ENCODE measurements at places on chromosomes 16 and 17. TPM values are rescaled to one million over a fixed set of nuclear protein-coding genes. Genes with fewer than 3 reads are reported as not detected.

DNA sequence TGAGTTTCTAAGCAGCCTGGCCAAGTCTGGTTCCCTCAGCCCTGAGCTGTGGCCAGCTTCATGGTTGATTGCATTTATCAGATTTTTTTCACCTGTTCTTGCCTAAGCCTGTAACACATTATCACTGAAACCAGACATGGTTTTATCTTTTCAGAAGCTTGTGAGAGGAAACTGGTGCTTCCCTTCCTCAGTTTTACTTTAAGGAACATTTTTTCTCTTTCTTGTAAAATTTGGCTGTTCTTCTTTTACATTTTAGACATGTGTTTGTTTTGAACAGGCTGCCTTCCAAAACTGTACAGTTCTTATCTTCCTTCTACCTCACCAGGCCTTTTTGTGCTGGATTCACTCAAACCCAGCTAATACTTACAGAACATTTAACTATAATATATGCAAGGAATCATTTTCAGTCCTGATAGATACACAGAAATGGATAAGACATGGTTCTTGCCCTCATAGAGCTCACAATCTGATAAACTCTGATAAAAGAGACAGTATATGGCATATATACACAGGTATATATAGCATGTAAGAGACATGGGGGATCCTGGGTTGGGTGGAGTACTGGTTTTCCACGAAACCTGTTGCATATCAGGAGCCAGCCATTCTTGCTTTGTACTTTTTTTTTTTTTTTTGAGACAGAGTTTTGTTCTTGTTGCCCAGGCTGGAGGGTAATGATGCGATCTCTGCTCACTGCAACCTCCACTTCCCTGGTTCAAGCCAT lies 44.5 kb downstream of the ZNRF1 start:
- no peak for DNase-seq

Gene WFIKKN1
- polyA plus RNA-seq = 1.5 TPM

GRCh38 chr17:61485067-61485775 lies 33.0 kb downstream of the TBX4 start:
- DNase-seq = no peak

Gene ITGAD
- 0.52 TPM for polyA plus RNA-seq

DNA sequence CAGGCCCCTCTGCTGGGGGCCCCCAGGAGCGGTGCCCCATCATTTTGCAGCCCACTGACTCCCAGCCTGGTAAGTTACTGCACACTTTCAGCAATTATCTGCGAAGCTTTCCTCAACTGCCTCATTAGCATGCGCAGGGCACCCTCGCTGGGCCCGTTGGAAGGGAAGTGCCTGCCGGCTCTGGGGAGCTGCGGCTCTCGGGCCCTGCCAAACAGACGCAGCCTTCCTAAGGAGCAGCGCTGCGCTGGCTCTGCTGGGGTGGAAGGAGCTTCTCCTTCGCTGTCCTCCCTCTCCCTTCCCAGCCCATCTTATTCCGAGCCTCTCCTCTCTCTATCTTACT lies 71.0 kb downstream of the RBBP6 start:
- peak; percentile 21 for DNase-seq

GRCh38 chr17:78915872-78916632 lies 9.1 kb downstream of the TIMP2 start:
- no peak for DNase-seq

- no peak for DNase-seq
These were observed 540.8 kb upstream of the HSBP1 start for GRCh38 chr16:83266848-83267553.

DNA sequence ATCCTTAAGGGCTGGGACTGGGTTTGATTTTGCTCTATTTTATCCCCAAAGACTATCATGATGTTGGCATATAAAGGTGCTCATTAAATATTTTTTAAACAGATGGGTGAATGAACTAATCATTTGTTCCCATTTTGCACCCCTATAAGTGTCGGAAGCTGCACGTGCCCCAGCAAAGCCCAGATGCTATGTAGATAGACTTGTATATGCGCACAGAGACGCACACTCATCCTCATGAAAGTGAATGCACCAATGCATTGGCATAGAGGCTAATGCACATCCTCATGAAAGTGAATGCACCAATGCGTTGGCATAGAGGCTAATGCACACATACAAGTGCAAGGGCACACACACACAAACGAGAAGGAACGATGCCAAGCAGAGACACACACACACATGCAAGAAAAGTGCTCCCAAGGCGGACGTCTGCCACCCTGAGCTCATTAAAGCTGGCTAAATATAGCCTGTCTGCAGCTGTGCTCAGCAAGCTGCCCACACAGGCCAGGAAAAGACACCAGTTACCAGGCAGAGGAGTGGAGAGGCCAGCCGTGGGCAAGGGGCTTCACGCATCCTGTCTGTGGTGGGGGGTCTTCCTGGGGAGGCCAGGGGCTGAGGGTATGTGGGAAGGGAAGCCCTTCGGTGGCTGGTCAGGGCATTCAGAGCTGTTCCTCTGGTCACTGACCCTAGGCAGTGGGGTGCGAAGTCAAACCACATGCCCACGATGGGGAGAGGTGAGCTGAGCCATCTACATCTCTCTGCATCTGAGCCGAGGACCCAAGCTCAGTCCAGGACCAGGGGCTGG lies 52.6 kb downstream of the PIMREG start:
- DNase-seq = no peak

DNA sequence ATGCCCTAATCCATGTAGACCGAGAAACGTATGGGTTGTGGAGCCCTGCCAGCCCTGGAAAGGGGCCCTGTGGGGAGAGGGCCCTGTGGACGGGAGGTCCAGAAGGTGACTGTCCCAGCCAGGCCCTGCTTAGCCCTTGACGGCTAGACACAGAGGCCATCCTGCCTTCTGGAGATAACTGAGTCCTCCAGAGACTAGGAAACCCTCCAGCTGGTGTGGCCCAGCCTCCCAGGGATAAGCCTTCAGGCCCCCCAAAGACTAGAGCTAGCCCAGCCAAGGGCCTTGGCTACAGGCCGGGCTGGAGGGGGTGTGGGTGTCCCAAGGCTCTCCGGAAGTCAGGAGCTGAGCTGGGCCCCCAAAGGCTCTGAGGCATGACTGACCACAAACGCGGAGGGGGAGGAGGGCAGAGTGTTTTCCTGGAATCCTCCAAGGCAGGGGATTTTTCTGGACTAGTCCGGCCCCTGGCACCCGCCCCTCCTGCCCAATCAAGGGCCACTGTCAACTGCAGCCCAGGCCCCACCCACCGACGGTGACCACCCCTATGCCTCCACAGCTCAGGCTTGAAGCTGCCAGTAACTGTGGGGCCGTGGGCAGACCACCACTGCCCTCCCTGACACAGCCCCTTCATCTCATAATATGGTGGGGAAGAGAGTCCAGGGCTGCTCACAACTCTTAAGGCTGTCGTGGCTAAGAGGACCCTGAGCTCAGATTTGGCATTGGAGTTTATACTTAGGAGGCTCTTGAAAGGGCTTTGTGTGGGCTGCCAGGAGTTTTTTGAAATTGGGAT lies 885 bp upstream of the VASN start:
- DNase-seq = no peak

GRCh38 chr16:61798741-61799140 lies 237.5 kb downstream of the CDH8 start:
- DNase-seq = no peak

GRCh38 chr16:85495823-85496538 lies 117.1 kb upstream of the GSE1 start:
- DNase-seq = no peak
